ENCODE measurements at places on chromosomes 11 and 22. TPM values are rescaled to one million over a fixed set of nuclear protein-coding genes. Genes with fewer than 3 reads are reported as not detected.

Gene ALDH3B1
- 0.32 TPM for total RNA-seq

Gene TMPRSS13
- total RNA-seq: 0.66 TPM

Gene POU2AF3
- not detected for total RNA-seq

Gene LRRC10B
- not detected for total RNA-seq

Gene SYT12
- 1.6 TPM for total RNA-seq

Gene OR2D2
- total RNA-seq: not detected

Gene BTBD18
- total RNA-seq: not detected

Gene WNT11
- total RNA-seq: not detected

Gene OR8D4
- total RNA-seq: not detected

Gene SLC25A45
- 28.6 TPM for total RNA-seq

DNA sequence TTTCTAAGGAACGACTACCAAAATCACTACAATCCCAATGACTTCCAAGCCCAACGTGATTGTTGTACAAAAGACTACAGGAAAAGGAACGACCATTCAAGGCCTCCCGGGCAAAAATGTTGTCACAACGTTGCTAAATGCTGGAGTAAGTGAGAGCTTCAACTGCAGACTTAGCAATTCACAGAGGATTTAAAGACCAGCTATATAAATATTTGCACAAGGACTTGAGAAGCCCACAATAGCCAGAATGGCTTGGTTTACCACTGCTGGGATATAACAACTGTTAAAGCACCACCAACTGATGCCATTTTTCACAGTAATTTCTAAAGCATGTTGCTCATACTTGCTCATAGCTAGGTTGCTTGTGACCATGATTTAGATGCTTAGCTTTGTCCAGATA is 78.3 kb downstream of the EMSY start:
- no peak for DNase-seq

- no peak for DNase-seq
Observed at GRCh38 chr22:50010676-50011446, 1.7 kb downstream of the IL17REL start.

DNA sequence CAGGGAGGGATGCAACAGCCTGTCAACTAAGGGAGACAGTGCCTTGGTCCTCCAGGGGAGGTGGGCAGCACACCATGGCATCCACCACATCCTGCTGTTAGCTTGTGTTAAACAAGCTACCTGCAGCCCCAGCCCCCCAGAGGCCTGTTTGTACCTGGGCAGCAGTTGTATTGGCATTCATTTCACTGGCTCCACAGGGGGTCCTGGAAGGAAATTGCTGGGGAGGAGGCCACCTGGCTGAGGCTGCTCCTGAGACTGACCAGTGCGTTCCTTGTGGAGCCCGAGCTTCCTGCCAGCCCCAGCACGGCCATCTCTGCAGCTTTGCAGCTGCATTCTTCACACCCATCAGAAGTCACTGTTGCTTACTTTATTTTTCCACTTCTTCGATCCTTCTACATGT is 479.9 kb downstream of the INSC start:
- DNase-seq: no peak

DNA sequence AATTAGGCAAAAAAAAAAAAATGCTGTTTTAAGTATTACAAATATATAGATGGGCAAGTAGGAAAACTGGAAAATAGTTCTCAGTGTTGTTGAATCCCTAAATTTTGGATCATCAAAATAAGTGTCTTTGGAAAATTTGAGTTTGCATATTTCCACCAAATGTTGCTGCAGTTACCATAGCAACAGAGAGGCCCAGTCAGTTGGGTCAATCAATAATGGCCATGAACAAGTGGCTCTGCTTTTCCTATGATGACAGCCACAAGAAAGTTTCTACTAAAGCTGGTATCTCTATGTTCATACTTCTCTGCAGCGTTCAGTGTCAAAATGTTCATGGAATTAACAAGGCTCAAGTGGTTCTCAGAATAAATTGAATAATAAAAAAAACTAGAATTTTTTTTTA is 79.1 kb downstream of the SERGEF start:
- DNase-seq: no peak

DNA sequence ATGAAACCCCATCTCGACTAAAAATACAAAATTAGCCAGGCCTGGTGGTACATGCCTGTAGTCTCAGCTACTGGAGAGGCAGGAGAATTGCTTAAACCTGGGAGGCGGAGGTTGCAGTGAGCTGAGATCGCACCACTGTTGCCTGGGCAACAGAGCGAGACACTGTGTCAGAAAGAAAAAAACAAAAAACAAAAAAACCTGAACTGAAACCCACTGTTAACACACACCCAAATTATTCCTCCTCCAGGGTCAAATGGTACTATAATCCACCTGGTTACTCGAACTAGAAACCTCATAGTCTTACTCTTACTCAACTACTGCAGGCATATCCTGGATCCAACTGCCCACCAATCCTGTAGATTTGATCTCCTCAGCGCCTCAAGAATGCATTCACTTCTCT is 35.5 kb downstream of the USP28 start:
- DNase-seq: peak; percentile 47

GRCh38 chr22:23289851-23290724 is 109.8 kb downstream of the BCR start:
- DNase-seq: no peak

GRCh38 chr11:47264521-47264920 is 5.4 kb upstream of the MADD start:
- no peak for DNase-seq

GRCh38 chr11:116271479-116271878 is 501.3 kb downstream of the BUD13 start:
- DNase-seq: no peak

DNA sequence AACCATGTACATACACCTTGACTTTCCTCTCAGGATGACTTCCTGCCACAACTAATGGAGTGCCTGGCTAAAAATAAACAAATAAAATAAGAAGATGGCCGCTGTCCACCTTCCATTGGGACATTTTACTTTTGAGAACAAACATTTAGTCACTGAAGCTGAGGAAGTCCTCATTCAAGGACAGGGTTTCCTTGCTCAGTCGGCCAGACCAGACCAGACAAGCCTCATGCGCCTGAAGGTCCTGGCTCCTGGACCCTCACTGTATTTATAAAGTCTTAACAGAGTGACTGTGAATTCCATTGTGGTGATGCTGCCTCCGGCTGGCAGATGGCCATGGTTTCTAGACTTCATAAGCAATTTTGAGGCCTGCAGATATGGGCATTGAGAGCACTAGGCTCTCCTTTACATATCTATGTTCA is 114.5 kb downstream of the MAML2 start:
- no peak for DNase-seq

DNA sequence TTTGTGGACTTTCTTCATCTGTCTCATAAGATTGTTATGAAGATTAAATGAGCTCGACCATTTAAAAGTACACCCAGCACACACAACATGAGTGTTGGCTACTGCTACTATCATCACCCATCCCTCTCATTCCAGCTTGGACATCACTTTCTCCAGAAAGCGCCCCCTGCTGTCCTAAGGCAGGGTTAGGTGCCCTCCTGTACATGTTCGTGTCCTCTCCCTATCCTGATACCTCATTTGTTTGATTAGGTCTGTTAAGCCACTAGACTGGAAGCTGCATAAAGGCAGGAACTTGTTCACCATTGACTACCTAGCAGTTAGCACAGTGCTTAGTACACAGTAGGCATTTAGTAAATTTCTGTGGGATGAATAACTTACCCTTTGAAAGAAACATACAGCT is 85.5 kb downstream of the ENTHD1 start:
- DNase-seq: no peak

DNA sequence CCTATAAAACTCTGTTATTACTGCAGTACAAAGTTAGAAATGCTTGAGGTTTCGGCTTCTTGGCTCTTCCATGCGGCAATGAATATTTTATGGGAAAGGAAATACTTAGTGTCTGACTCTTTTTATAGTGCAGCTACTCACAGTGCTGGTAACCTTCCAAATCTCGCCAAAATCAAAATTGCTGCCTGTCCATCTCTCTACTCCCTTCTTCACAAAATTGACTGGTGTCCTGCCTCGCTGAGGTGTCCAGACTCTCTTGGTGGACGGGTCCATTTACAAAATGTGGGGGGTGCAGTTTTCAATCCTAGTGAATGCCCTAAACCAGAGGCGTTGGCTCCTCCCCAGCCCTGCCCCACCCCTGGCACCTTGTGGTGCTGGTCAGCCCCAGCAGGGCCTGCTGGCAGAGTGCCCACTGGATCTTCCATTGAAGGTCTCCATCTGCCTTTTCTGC is 73.5 kb downstream of the ZBTB16 start:
- no peak for DNase-seq

DNA sequence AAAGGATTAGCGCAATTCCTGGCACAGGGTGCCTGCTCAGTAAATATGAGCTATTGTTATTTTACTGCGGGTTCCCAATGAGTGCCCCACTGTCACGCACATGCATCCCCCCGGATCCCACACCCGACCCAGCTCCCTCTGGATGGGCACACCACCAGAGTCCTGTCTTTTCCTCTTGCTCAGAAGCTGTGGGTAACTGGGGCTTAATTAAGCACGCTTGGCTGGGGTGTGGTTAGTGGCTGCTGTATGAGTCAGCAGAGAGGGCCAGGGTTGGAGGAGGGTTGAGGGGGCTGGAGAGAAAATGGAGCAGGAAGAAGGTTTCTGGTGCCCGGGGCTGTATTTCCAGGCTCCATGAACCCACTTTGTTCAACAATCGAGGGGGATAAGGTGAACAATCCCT is 30.3 kb upstream of the NECTIN1 start:
- DNase-seq: no peak

DNA sequence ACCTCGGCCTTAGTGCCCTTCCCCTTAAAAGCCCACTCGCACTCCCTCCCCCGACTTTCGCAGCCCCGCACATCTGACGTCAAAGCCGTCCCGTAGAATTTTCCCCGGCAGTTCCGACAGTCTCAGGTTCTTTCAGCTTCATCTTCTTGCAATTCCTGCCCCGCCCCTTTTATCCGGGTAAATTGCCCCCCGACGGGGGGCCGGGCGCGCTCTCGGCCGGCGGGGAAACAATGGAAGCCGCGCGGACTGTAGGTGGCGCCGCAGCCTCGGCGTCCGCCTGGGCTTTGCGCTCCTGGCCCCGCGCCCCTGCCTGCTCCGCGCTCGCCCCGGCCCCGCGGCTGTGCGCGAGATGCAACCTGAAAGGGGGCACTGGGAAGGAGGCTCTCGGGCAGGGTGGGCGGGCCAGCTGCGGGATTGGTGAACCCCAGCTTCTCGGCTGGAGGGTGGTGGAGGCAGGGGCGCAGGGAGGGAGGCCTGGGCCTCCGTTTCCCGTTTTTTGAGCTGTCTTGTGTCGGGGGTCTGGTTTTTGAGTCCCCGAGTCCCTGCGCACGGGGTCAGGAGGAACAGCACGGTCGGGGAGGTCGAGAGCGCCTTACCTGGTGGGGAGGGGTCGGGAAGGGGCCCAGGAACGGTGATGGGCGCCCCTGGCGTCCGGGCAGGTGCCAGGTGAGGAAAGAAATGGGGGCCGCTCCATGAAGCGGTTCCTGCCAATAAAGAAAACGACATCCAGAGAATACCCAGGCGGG is 859 bp upstream of the FGF19 start:
- DNase-seq: no peak

- no peak for DNase-seq
Observed at GRCh38 chr22:39530692-39531331, 1.7 kb downstream of the RPS19BP1 start.

DNA sequence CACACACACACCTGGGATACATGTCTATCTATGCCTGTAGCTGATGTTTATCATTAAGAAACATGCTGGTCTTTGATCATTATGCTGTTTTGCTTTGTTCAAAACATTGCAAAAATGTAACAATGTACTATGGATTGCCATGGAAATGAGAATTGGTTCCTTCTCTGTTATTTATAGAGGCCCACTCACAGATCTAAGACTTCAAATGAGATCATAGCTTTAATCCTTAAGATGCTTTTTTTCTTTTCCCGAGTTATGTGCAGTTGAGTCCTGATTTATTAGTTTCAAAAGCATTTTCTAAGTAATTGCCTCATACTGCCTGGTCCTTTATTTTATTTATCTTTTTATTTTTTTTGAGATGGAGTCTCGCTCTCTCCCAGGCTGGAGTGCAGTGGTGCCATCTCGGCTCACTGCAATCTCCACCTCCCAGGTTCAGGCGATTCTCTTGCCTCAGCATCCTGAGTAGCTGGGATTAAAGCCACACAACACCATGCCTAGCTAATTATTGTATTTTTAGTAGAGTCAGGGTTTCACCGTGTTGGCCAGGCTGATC is 131.4 kb downstream of the LUZP2 start:
- no peak for DNase-seq

GRCh38 chr11:5279471-5280090 is 9.8 kb upstream of the HBE1 start:
- no peak for DNase-seq

DNA sequence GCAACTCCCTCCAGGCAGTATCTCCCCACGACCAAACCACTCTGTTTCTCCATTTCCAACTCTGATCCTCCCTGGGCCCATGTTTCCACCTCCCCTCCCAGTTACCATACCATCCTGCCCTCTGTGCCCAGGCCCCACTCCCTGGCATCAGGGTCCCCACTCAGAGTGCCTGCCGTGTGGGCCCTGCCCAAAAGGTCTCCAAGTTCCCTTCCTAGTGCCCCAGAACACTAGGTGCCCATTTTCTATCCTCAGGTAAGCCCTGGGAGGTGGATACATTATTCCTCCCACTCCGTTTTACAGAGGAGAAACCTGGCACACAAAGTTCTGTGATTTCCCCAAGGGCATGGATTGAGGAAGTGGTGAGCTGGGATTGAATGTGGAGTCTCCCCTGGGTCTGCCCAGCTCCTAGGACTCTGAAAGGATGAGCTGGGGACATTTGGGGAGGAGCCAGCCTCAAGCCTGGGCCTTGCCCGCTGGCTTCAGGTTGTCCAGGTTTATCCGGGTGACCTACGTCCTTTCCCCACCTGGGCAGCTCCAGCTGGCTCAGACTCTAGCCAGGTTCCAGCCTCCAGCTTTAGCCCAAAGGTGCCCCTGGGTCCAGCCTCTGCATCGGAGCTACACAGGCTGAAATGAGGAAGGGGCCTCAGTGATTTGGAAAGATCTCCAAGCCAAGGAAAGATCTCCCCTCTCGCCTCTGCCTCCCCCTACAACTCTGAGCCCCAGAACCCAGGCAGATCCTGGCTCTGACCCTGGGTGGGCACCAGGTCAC is 2.2 kb upstream of the GSTT4 start:
- no peak for DNase-seq

GRCh38 chr11:83493917-83494316 is 207.8 kb upstream of the CCDC90B start:
- no peak for DNase-seq

DNA sequence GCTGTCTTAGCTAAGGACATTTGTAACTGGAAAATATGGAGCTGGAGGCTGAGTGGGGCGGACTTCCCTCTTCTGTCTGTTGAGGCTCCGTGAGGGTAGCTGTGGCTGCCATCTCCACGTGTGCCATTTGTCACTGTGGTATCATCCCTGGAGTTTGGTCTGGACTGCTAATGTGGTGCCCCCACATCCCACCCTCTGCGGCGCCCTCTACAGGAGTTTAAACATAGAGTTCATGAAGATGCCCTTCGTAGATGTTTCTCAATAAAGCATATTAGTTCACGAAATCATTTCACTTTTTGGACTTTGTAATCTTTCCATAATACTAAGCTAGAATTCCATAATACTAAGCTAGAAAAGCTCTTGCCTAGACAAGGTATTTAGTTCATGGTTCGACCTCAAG is 52.4 kb downstream of the TECTA start:
- no peak for DNase-seq
